ENCODE measurements at places on chromosomes 4 and X.
A peak's percentile ranks its signal among the peaks of the same experiment; 100 is the strongest.

GRCh38 chrX:121308276-121308805 is 260.9 kb downstream of the GLUD2 start:
- DNase-seq = peak; percentile 18

- DNase-seq = no peak
These were observed 23.9 kb downstream of the C4orf54 start for GRCh38 chr4:99633772-99634171.

DNA sequence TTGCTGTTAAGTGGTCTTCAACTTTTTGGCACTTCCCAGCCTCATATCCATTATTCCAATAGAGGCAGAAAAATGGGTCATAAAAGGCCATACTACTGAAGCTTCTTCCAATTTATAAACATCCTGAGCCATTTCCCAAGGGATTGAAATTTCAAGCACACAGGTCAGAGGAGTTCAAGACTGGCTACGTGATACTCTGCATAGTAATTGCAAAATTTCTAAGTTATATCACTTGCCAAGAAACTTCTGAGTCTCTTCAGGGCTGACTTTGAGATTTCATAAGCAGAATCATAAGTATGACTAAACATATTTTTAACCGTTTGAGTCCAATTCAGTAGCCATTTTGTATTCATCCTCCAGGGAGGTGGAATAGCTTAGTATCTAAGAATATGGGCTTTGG is 75.6 kb upstream of the RXFP1 start:
- DNase-seq = no peak

- DNase-seq = no peak
These were observed 16.3 kb upstream of the RP2 start for GRCh38 chrX:46820391-46821100.

DNA sequence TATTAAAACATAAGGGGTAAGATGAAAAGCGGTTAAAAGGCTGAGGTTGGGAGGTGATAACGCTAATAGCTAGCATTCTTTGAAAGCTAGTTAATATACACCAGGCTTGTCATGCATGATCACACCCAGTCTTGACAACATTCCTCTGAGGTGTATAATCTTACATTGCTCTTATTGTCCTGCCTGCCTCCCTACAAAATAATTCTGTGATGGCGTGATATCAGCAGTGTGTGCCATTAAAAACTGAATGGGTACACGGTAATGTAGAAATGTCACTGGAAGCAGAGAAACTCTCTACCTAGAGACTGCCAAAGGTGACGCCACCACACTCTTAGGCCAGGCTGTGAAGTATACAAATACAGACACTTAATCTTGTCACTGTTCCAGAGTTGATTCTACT is 68.1 kb downstream of the DIAPH2 start:
- DNase-seq = no peak

DNA sequence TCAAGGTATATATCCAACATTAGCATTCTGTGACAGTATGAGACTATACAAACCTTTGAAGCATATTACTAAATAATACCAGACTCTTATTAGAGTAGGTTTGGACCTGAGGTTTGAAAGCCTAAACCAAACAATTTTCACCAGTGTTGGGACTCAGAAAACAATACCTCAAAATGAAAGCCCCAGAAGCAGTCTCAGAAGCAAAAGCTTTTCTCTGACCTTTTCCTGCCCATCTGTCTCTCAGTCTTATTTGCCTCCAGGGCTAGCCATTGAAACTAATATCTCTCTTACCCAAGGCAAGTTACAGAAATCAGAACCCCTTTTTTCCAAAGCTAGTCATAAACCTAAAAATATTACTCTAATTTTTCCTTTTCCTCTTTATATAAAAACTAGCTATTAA is 163.3 kb downstream of the PTCHD1 start:
- no peak for DNase-seq
